Heart right ventricle (tissue), 16 donors: ENCODE measurements at places on chromosomes 13 and 19.

GRCh38 chr19:5957170-5957569, 20.8 kb downstream of the RANBP3 start:
- no peak for DNase-seq

DNA sequence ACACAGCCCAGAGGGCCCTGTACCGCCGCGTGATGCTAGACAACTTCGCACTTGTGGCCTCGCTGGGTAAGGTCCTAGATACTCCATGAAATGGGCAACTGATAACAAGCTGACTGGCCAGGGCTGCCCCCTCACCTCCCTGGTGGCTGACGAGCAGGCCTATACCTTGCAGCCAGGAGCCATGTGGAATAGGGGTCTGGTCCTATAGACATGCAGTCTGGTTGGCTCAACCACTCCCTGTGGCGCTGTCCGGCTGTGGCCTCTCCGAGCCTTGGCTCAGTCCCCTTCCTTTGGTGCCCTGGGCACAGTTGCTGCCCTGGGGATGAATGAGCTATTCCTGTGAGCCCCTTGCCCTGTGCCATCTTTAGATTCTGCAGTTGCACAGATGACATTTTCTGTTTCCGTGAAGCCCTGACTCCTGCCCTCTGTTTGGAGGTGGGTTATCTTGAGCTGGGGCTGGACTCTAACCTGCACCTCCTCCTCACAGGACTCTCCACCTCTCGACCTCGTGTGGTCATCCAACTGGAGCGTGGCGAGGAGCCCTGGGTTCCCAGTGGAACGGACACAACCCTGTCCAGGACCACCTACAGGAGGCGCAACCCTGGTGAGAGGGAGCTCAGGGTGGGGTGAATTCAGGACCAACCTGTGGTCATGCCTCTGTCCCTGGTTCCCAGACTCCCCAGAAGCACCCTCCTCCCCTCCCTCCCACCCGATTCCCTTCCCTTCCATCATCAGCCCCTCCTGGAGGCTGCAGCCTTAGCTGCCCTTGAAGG, 2.5 kb downstream of the ZNF324 start:
- no peak for DNase-seq

DNA sequence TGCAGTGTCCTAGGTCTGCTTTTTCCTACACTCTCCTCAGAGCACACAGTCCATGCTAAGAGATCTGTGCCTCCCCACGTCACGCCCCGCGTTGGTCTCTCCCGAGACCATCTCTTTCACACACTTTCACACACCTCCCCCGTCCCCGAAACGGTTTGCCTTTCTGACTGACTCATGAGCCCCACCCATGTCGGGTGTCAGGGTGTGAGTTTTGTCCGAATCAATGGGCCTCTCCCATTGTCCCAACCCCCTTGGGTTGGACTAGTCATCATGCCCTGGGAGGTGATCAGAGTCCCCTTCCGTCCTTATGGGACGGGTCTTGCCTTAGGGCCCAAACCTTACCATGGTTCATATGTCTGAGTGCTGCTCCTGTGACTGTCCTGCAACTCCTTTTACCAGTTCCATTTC, 214.0 kb upstream of the HTR2A start:
- DNase-seq, result no peak

DNA sequence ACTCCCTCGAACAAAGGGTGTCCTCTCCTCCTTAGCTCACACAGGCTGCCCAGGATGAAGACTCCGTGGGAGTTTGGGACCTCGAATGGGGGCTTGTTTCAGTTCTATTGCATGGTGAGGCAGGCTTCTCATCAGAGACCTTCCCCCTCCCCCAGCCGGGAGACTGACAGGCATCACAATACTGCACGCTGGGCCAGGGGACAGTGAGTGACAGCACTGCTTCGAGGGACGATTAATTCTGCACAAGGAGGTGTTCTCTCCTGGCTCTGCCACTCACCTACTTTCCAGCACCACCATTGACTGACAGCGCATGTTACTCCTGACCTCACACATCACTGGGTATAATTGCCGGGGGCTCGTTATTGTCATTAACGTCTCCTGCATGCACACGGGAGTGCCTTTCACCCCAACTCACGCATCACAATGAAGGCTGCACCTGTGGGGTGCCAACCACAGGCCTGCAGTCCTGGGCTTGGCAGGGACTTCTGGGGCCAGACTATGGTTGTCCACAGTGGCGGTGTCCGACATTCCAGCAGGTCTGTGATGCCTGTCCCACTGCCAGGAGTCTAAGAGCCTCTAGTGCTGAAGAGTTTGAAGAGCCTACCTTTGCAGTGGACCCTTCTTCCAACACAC, 412.2 kb upstream of the TSHZ3 start:
- DNase-seq, result no peak

GRCh38 chr13:94033098-94033497, 446.4 kb downstream of the DCT start:
- DNase-seq, result no peak

DNA sequence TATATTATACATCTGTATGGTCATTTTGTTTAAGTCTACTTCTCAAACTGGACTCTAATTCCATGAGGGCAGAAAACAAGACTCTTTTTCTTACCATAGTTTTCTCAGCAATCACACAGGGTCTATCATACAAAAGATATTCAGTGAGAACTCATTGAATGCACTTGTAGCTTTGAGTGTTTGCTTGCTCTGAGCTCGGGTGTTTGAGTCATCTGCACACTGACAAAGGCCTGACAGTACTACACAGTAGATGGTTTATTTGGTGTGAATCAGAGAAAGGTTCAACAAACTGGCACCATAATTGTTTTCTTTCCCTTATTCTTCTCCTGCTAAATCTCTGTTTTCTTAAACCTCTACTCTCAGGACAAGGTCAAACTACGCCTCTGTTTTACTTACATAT, 586.4 kb downstream of the LMO7 start:
- DNase-seq, result no peak

DNA sequence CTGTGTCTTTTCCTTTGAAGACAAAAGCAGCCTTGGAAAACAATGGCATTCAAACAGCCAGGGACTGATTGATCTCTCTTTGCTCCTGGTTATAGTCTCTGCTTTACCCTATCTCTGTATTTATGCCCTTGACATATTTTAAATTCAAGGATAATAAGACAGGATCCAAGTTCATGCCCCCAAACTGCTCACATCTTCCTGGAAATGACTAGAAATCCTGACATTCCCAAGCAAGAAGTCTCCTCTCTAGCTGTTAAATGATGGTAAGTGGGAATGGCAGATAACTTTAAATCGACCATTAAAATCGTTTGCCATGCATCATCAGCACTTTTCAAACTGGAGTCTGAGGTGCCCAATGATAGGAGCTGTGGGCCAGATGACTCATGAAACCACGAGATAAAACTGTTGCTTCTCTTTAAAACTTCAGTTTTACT, 435.6 kb downstream of the FOXO1 start:
- DNase-seq, result no peak

GRCh38 chr13:106466691-106467426, 68.6 kb downstream of the EFNB2 start:
- no peak for DNase-seq

- no peak for DNase-seq
These were observed 41.7 kb upstream of the CEACAM20 start for GRCh38 chr19:44570984-44571684.

DNA sequence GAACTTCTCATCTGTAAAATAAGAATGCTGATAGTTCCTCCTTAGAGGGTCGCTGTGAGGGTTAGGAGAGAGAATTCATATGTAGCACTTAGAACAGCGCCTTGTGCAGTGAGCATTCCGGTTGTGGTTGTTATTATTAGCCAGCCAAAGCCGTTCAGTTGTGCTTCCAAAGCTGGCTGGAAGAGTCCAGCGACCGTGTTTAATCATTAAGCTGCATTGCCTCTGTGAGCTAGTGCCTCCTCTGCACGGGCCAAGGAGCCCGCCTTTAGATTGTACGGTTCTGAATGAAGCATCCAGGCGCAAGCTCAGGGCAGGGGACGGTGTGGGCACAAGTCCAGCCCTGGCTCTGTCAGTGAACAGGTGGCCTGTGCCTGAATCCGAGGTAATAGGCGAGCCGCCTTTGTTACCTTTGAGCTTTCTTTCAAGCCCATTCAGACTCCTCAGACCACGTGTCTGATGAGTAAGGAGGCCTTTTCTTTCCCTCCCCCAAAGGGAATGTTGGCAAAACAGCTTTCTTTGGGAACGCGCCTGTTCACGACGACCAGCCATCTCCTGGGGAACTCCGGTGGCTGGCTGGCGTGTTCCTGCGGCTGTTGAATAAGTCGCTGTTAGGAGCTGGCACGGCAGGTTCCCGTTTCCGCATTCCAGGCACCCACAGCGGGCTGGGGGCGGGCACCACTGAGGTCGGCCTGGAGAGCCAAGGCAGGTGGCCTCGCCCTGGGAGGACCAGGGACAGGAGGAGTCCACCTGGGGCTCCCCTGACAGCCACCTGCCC, 25.1 kb downstream of the SIPA1L3 start:
- DNase-seq, result peak; percentile 8

DNA sequence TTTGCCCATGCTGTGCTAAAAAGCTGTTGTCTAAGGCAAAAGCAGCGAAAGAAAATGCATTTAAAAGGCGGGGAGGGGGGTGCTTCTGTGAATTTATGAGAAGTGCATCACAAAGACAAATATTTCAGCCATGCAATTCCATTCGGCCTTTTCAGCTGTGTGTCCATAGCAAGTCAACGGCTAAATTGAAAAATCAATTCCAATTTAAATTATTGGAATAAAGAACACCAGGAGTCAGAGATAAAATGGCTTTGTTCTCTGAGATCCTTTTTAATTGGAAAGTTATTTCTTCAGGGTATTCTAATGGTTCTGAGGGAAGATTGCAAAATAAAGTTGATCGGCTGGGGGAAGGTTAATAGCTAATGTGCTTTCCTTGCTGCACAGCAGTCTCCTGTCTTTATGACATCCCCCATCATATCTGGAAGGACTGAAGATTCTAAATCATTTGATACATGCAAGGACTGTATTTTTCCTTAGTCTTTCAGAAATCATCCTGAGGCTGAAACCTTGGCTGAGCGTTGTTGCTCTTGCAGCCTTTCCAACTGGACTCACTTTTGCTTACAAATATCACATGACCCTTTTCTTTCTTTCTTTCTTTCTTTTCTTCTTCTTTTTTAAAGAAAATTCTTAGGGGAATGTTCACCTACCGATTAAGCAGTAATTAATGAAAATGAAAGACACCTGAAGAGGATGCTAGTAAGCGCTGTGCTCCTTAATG, 647.1 kb downstream of the DACH1 start:
- DNase-seq, result no peak

- no peak for DNase-seq
These were observed 929 bp upstream of the TNFSF13B start for GRCh38 chr13:108268466-108269112.
